ENCODE measurements at places on chromosomes 3 and 15.

- no peak for DNase-seq
Measured at GRCh38 chr15:86557018-86557550, 477.4 kb downstream of the AGBL1 start.

GRCh38 chr3:72660270-72661114, 187.8 kb downstream of the SHQ1 start:
- no peak for DNase-seq

DNA sequence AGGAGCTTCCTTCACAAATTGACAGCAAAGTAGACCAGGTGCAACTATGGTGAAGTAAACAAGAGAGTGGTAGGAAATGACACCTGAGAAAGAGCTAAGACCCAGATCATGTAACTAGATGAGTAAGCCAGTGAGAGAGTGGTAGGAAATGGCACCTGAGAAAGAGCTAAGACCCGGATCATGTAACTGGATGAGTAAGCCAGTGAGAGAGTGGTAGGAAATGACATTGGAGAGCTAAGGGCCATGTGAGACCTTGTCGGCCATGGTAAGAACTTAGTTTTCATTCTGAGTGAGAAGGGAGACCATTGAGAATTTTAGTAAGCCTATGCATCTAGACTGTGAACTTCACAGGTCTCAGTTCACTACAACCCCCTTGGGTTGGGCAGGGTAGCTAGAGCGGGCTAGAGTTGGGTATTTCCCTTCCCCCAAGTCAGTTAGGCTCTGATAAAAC, 5.4 kb upstream of the SENP7 start:
- DNase-seq: no peak

DNA sequence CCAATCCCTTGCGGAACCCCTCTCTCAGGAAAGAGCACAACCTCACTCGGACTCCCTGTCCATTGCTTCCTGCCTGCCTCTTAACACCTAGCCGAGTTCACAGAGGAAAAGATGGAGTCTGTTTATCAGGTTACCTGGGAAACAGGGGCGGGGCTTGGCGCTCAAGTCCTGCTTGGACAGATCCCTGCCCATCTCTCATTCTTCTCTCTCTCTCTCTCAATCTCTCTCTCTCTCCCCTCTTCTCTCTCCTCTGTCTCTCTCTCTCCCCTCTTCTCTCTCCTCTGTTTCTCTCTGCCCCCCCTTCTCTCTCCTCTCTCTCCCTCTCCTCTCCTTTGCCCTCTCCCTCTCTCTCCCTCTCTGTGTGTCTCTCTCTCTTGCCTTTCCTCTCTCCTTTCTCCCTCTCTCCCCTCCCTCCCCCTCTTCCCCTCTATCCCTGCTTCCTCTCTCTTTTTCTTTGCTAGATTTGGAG, at the start of gene EFHB:
TSS of gene EFHB (minus strand) at position 120 of the 469 bp plus-strand sequence. CDS start 199 bp downstream, outside the sequence.
- DNase-seq: peak; percentile 67

DNA sequence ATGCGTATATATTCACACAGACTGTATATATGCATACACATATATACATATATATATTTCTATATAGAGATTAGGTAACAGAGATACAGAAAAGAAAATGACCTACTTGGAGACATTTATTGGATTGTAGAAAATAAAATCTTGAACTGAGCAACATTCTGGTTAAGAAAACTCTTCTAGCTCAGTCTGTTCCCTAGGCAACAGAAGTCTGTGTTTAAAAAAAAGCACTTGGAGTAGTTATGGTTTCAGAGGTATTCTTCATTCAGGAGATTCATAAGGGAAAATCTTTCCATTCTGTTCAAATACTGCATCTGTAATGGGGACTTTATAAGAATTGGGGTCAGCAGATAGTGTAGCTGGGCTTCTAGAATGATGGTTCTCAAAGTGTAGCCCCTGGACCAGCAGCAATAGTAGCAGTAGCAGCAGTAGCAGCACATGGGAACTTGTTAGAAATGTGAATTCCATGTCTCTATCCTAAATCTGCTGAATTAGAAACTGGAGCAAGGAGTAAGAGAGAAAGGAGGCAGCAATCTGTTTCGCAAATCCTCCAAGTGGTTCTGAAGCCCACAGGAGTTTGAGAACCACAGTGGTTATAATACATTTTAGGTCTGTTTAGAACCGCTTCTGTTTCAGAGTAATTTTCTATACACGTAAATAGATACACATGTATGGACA, 112.8 kb upstream of the TMEM108 start:
- DNase-seq: no peak

- DNase-seq: no peak
Measured at GRCh38 chr3:57917601-57918000, 90.6 kb upstream of the FLNB start.

GRCh38 chr3:16186086-16186485, 11.6 kb downstream of the GALNT15 start:
- DNase-seq: no peak

GRCh38 chr3:42638339-42638842, 15.1 kb upstream of the ZBTB47 start:
- no peak for DNase-seq

- no peak for DNase-seq
Measured at GRCh38 chr3:61092870-61093269, 158.4 kb downstream of the FHIT start.

- DNase-seq: no peak
Measured at GRCh38 chr15:58472821-58473581, 41.2 kb downstream of the LIPC start.

DNA sequence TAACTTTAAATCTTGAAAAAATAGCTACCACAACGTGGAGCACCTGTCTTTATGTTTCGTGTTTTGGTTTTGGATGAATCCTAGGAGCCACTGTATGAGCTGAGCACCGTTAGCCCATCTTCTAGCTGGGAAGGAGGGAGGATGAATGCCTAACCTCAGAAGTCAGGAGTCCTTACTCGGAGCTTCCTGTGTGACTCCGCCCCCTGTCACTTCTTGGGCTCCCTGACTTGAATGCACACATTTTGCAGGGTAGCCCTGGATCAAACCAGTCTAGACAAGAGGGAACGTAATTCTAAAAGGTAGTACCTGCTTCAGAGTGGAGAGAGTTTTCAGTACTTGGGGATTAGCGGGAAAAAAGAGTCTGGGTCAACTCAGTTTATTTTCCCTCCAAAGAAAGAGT, 5.3 kb downstream of the GABRA5 start:
- DNase-seq: no peak

DNA sequence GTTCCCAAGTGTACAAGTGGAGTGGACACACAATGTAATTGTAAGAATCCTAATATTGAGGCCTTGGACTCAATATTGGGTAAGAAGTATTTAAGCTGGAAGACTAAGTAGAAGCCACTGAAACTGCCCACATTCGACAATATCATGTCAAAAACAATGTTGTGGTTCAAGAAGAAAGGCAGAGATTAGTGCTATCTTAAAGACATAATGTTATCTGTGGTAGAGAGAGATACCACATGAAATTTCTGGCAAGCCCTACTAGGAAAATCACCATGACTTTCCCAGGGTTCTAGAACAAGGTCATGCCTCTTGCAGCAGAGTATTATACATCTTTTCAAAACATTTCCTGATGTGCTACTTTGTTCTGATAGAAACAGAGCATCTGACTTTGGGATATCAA, 192.6 kb downstream of the RAP2B start:
- DNase-seq: no peak

GRCh38 chr3:65587650-65588439, 450.9 kb downstream of the MAGI1 start:
- DNase-seq: no peak

- DNase-seq: no peak
Measured at GRCh38 chr15:72740219-72740618, 43.3 kb downstream of the ADPGK start.

DNA sequence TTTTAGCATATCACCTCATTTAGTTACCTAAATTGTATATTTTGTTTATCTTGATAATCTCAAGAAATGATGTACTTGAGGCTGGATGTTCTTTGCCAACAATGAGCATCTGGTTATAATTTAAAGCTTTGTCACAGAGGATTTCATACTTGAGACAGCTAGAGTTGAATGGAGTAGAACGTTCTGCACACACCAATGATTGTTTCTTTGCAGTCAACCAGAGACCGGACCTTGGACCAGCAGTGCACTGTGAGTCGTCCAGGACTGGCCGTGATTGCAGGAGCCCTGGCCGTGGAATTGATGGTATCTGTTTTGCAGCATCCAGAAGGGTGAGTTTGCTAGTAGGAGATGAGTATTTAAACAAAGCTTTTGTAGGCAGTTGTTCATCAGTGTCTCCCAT, 90.4 kb downstream of the ATG7 start:
- no peak for DNase-seq

DNA sequence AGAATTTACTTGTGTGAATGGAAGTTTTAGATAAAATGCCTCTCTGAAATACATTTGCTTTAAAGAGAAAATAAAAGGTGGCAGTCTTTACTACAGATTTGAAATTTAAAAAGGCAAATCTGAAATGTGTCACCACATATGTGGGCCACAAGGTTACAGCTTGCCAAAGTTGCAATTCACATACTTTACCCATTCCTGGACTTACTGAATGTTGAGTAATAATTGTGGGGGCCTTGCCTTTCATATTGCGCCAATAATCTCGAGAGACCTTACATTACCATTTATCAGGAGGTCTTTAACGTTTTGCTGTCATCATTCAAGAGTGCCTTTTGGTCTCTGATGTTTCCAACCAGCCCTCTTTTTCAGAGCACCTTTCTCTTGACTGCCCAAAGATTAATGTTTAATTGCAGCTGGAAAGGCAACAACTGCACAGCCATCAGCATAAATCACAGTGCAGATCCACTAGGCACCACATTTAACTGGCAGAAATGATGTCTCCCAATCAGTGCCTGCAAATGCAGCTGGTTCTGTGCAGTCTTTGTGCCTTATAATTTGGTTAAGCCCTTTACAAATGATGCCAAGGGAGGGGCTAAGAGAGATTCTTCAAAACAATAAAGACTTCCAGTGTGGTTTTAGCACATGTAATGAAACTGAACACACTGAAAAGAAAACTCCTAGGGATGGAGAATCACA, 206.8 kb downstream of the MAGI1 start:
- DNase-seq: peak; percentile 40

GRCh38 chr3:8443829-8444791, 57.5 kb upstream of the LMCD1 start:
- DNase-seq: peak; percentile 61

DNA sequence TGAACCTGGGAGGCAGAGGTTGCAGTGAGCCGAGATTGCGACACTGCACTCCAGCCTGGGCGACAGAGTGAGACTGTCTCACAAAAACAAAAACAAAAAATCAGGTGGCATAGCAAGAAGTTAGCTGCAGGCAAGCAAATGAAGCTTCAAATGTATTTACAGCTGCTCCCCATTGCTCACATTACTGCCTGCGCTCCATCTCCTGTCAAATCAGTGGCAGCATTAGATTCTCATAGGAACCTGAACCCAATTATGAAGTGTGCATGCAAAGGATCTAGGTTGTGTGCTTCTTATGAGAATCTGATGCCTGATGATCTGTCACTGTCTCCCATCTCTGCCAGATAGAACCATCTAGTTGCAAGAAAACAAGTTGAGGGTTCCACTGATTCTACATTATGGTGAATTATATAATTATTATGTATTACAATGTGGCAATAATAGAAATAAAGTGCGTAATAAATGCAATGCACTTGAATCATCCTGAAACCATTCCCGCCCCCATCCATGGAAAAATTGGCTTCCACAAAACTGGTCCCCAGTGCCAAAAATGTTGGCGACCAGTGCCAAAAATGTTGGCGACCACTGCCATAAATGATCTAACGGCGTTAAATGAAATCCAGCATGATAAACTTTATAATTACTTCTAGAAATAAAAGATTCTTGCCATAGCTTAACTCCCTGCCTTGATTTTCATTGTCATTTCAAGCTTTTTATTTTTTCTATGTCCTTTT, 616.7 kb upstream of the NAALADL2 start:
- no peak for DNase-seq

- no peak for DNase-seq
Measured at GRCh38 chr3:23448998-23449537, 245.9 kb downstream of the UBE2E2 start.

GRCh38 chr3:154540950-154541604, 111.1 kb upstream of the GPR149 start:
- no peak for DNase-seq

DNA sequence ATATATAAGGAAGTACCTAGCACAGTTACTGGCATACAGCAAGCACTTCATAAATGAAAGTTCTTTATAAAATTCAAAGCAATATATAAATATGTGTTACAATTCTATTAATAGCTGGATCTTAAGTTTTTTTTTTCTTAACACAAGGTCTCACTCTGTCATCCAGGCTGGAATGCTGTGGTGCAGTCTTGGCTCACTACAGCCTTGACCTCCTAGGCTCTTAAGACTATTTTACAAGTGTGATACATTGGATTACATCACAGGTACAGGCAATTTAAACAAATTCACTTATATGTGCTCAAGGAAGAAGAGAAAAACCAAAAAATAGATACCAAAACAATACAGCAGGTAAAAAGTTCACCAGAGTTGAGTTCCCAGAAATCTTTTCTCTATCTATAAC, 60.6 kb downstream of the ZNF280D start:
- DNase-seq: no peak

DNA sequence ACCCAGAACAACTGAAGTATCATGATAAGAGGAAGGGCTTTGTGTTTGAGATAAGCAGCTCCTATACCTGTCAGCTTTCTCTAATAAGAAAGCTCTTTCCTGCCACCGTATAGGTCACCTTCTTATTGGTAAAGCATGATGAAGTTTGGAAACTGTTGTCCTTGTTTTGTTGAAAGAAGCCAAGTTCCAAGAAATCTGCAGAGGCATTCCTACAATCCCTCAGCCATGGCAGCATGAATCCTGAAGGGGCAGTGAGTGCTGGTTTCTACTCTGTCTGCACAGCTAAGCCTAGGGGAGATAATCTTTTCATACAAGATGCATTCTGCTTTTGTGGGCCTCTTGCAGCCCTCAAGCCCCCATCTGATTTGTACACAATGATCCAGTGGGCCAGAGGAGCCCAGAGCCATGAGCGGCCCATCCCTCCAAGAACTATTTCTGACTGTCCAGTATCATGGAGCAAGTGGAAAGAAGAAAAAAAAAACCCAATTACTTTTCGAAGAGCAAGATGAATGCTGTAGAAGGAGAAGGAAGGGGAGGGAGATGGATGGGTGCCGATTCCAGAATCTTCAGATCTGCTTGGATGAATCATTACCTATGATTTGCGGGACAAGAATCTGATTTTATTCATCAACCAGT, 1.9 kb upstream of the THBS1 start:
- no peak for DNase-seq

- DNase-seq: no peak
Measured at GRCh38 chr3:21621181-21621651, 129.8 kb downstream of the ZNF385D start.

GRCh38 chr3:161406594-161407555, 35.6 kb upstream of the SPTSSB start:
- no peak for DNase-seq

DNA sequence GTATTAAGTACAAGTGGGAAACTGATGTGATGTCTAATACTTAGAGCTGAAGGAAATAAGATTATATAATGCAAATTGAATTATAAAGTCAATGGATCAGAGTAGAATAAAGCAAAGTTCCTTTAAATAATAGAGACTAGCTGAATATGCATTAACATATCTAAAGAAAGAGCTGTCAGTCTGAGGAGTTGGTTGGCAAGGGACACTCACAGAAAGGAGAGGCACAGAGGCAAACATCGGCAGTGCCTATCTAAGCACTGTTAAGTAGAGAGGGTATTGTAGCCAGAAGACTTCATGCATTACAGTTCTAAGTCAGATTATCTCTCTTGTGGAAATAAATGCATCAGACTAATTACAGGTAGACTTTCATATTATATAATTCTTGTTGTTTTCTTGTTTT, 16.6 kb downstream of the NRG4 start:
- no peak for DNase-seq
